ENCODE measurements at places on chromosomes 12 and 14.

DNA sequence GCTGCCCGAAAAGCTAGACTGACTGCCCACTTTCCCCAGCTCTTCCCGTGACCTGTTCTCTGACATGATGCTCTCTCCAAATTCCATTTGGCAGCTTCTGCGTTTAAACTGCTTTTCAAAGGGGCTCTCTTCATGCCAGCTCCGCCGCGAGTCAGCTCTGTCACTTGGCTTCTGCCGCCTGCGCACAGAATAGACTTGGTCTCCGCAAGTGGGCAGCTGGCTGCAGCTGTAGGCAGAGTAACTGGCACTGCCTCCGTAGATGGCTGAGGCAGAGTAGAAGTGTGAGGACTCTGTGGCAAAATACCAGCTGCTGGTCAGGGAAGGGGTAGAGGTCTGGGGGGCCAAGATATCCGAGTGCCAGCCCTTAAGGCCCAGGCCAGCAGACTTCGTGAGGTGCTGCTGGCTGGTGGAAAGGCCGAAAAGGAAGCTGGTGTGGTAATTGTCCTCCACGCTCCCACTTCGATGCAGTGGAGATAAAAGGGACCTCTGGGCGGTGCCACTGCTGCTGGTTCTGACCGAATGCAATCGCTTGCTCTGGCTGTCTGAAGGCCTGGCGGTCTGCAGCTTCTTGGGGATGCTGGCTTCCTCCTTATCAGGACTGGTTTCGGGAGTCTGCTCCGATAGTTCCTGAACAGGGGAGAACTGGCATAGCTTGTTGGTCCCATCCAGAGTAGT lies 85.7 kb downstream of the DUSP16 start:
- DNase-seq: no peak

DNA sequence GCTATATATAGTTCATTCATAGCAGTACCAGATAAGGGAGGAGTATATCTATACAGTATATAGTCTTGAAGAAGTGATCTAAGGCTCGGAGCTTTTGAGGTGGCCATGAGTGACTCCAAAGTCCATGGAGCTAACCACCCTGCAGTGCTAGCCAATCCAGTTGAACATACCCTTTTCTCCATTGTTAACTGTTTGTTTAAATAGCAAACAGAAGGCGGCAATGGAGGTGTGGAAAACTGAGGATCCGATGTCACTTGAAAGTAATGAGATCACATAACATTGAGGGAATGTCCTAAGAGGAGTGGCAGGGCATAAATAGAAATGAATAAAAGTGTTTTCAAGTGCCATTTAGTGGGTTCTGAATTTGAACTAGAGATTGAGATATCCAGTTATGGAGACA lies 12.4 kb upstream of the SNAPC1 start:
- no peak for DNase-seq

DNA sequence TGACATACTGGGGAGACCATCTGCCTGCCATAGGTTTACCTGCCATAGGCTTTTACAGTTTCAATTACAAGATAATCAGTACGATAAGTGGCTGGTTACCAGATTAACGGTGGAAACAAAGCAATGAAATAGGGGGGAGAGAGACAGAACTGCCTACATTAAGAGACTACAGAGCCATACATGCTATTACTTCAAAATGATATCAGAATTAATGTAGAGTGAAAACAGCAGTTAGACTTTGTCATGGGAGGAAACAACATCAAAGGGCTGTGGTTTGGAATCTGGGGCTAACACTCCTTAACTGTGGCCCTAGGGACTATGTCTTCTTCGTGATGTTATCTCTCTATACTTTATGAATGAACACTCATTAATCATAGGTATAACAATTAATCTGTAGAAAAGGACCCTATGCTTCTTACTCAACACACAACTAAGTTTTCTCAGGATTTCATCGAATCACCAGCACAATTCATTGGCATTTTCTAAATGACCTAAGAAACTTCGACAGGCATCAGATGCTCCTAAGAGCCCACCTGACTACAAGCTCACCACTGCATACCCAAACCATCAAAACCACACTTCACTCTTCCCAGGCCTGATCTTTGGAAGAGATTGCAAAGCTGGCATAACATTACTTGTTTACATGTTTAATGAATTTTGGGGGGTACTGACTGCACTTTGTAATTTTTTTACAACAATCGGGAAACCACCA lies 475.6 kb upstream of the SOX5 start:
- no peak for DNase-seq

- no peak for DNase-seq
Measured at GRCh38 chr12:234019-234418, 20.1 kb upstream of the SLC6A12 start.

- DNase-seq: no peak
Measured at GRCh38 chr14:21084998-21085853, 13.2 kb downstream of the ZNF219 start.

Measured in iPS DF 19.7 (cell line).